ENCODE measurements at places on chromosomes 16 and 17.

- DNase-seq, result no peak
Observed at GRCh38 chr17:21020622-21021021, 22.2 kb downstream of the USP22 start.

DNA sequence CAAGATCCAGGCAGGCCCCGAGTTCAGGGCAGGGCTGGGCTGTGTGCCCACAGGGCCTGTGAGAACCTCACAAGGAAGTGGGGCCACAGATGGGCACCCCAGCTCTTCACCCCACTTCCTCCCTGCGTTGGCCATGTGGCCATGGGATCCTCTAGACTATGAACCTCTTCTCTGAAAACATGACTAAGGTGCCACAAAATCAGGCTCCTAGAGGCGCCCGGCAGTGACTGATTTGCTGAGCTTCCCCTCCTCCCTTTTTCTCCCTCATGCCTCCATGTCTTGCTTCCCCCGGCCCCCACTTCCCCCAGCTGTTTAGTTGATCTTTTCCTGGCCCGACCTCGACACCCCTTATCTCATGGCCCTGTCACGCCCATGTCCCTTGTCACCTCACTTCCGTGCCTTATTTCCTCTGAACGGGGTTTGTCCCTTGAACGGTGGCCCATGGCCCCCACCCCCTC, 87.1 kb downstream of the KCNJ12 start:
- DNase-seq, result peak; percentile 6

GRCh38 chr16:11806721-11807120, 9.7 kb upstream of the ZC3H7A start:
- DNase-seq, result no peak

- DNase-seq, result no peak
Observed at GRCh38 chr16:74051-74746, 1.8 kb upstream of the RHBDF1 start.

GRCh38 chr17:6212766-6213165, 142.6 kb downstream of the WSCD1 start:
- DNase-seq, result no peak

GRCh38 chr16:63578791-63579190, 1542.6 kb upstream of the CDH8 start:
- DNase-seq, result no peak

GRCh38 chr16:52492789-52493357, 54.1 kb downstream of the TOX3 start:
- no peak for DNase-seq

GRCh38 chr17:4594931-4595684, 10.8 kb downstream of the SMTNL2 start:
- peak; percentile 38 for DNase-seq

Data from CD4-positive, alpha-beta T cell treated with Interleukin-4 for 1 hour (primary cell).